ENCODE measurements at places on chromosomes 2 and 18. TPM values are rescaled to one million over a fixed set of nuclear protein-coding genes. Genes with fewer than 3 reads are reported as not detected.
A peak's percentile ranks its signal among the peaks of the same experiment; 100 is the strongest.

The LRATD1 gene
- not detected for total RNA-seq

GRCh38 chr2:149225446-149225845 lies 104.9 kb upstream of the LYPD6 start:
- DNase-seq, result no peak

GRCh38 chr2:95208106-95208505 lies 785 bp downstream of the ZNF892 start:
- no peak for DNase-seq

The SPATA3 gene
- total RNA-seq, result 0.84 TPM

GRCh38 chr2:204869132-204869823 lies 324.0 kb downstream of the PARD3B start:
- DNase-seq, result no peak

GRCh38 chr2:128606837-128607236 lies 288.2 kb upstream of the HS6ST1 start:
- DNase-seq, result no peak

DNA sequence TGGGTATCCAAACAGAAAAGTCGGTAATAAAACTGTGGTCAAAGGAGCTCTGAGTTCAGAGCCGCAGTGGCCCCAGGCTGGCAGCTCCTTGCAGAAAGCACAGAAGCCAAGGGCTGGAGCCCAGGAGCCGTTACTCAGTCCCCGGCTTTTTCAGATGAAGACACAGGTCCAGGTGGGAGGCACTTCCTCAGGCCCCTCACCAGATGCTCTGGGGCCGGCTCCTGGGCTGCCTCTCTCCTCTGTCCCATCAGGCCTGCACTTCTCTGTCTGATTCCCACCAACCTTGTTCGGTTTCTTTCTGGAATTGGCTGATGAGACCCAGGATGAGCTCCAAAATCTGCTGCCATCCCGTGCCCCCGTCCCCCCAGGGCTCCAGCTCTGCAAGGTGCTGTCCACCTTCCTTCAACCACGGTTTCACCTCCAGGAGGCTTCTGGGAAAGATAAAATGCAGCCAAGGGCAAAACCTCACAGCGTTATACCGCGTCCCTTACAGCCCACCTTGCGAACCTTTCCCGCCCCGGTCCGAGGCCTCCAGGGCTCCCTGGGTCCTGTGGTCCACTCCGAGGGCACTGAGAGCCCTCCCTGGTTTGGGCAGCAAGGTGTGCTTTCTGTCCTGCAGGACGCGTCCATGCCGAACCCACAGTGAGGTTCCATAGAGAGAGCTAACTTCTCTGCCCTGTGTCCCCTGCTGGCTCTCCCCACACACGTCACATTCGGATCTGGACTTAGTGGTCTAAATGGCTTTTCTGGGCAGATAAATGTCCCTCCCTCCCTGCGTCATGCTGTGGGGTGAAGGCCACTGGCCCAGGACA lies 102.9 kb downstream of the TPO start:
- DNase-seq, result no peak

DNA sequence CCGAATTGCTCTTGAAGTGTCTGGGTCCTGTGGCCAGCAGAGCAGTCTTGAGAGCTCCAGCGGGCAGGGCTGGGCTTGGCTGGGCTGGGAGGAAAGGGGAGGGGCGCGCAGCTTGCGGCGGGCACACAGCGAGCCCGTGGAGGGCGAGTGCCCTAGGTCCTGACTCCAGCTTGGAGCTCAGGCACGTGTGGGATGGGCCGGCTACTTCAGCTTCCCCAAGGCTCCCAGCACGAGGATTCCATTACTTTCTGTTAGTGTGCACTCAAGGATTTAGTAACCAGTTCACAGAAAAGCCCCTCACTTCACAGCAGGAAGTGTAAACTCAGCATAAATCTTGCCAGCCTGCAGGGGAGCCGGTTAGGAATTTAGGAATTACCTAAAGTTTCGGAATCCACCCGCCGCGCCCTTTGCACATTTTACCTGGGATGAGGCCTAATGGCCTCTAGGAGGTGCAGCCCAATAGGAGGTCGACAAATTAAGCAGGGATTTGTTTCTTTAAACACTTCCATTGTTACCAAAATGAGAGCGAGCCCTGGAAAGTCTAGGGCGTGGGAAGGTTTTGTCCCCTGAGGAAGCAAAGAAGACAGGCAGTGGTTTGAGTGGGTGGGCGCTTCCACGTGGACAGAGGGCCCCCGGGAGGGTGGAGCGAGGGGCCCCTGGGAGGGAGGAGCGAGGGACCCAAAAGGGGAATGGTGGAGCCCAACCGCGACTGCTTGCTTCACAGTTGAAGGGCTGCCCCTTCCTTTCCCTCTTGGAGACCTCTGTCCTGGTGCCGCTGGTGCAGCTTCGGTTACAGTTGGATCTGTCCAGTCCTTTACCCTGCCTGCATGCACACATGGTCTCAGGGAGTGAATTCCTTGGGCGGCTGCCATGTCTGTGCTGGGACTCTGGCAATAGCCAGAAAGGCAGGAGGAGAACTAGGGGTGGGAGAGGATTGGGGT lies 93.3 kb downstream of the CTAGE1 start:
- no peak for DNase-seq

DNA sequence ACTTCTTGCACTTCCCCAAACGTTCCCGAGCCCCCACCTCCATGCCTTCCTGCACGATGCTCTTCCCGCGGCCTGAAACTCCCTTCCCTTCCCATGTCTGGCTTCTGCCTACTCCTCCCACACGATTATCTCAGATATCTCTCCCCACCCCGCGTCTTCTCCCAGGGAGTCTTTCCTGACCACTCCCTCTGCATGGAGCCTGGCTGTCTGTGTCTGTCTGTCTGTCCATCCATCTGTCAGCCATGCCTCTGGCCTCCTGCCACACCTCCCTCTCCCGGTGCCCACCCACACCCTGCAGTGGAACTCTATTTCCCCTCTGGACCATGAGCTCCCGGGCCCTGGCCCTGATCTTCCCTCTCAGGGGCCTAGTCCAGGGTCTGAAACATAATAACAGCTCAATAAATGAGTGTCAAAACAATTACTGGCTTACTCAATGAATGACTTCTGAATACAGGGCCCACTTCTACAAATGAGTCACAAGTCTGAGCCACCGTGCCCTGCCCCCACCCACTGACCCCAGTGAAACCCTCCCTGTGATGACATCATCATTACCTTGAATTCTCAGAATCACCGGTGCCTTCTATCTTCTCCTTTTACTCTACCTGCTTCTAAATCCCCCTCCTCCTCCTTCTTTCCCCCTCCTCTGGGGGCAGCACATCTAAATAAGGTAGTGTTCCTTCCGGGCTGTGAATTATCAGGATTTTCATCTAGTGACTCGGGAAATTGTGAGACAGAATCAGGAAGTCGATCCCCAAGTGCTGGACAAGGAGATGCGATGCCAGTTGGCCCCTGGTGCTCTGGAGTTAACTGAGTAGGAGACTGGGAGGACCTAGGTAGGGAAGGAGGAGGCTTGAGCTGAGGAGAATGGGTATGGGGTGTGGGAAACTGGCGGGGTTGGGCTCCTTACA lies 46.1 kb upstream of the PLB1 start:
- DNase-seq, result peak; percentile 86

The DSC3 gene
- total RNA-seq, result not detected

DNA sequence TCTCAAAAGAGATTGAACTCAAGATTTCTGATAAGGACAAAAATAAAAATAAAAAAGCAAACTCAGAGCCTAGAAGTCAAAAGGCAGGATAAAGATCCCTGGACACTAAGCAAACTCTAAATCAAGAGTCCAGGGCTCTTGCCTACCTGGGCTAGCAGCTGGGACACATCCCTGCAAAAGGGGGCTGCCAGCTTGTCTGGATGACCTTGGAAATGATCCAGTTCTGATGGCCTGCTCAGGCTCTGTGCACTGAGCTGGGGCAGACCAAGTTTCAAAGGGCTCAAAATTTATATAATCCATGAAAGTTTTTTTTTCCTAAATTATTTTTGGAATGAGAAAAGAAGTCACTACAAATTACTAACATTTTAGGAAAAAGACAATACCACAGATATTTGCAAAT lies 557.3 kb downstream of the CNTNAP5 start:
- DNase-seq, result no peak

DNA sequence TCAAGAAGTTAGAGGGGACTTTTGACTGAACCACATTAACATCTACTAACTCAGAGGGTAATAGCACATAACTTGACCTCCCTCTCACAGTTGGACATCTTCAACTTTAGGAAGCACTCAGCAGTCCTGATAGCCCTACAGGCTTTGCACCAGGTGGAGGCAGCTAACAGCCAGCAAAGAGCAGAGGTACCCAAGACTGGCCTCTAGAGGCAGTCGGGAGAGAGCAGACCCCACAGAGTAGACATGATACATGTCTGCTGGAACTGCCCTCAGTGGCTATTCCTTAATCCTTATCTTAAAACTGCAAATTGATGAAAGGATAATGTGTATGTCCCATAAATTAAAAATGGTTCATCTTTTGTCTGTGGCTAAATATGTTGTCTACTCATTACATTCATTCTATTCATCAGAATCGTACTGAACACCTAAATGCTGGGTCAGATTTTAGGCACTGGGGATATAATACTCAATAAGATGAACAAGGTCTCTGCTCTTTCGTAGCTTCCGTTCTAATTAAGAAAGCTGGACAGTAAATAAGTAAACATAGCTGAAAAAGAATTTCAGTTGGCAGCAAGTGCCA lies 49.8 kb downstream of the CAB39 start:
- no peak for DNase-seq

DNA sequence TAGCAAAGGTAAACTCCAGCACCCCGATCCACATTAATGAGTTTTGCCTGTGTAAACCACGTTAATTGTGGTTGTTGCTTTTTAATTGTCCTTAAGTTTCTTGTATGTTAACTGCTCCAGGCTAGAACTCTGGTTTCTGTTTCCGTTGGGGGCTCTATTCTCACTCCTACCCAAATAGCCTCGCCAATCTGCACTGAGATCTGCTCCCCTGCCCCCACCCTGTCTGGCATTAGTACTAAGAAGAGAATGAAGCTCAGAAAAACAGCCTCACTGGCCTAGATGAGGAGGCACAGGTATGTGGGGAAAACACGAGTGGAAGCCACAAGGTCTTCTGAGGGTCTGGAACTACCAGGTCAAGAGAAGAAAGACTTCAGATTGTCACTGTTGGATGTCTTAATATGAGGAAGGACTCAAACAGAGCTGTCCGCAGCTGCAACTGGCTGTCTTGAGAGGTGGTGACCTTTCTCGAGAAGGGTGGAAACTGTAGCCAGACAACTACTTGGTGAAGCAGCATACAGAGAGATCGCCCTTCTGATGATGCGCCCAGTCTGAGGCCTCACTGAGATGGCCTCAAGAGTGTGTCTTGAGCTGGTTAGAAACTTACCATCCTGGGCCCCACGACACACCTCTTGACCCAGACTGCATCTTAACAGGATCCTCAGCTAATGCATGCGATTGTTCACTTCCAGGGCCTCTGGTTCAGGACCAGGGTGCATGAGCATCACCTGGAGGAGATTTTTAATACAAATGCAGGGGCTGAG lies 73.1 kb downstream of the TGOLN2 start:
- no peak for DNase-seq

GRCh38 chr18:35406666-35407065 lies 29.5 kb upstream of the ZNF396 start:
- DNase-seq, result no peak

The UGT1A6 gene
- total RNA-seq, result not detected

GRCh38 chr2:30366199-30366691 lies 80.8 kb upstream of the LCLAT1 start:
- DNase-seq, result peak; percentile 62

DNA sequence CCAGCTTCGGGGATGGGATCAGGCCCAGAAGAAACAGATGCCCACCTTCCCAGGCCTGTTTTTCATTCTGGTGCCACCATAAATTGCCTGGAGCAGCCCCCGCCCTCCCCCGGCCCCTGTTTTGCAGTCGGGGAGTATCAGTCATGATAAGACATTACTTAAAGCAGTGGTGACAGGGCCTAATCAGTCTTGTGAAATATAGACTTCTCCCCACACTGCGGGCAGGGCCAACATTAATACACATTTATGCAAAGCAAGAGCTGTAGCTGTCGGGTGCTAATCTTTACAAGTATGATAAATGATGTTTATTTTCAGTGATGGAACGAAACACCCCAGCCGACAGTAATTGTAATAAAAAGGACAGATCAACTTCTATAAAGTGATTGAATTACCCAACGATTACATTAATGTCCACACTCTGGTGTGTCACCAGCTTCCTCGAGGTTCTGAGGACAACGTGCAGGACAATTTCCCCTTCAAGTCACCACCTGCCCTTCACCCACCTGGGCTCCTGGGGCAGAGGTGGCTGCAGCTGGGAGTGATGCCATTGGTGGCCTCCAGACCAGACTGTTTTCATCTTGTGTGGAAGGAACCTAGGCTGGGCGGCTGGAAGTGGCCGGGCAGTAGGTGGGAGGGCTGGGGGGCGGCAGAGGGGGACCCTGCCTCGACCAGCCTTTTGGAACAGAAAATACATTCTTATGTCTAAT lies 226.0 kb downstream of the TFCP2L1 start:
- DNase-seq, result no peak

The SPP2 gene
- not detected for total RNA-seq

DNA sequence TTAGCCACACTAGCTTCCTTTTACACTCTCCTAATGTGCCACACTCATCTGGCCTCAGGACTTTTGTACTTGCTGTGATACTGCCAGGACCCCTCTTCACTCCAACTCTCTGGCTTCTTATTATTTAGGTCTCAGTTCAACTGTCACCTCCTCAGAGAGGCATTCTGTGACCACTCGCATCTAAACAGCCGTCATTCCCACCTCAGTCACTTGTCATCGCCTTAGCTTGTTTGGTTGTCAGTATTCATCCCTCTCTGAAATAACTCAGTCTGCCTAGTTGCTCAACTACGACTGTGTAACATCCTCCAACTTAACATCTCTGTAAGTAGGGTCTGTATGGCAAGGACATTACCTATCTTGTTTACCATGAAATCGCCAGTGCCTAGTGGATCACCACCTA lies 27.2 kb downstream of the MGAT4A start:
- DNase-seq, result no peak

DNA sequence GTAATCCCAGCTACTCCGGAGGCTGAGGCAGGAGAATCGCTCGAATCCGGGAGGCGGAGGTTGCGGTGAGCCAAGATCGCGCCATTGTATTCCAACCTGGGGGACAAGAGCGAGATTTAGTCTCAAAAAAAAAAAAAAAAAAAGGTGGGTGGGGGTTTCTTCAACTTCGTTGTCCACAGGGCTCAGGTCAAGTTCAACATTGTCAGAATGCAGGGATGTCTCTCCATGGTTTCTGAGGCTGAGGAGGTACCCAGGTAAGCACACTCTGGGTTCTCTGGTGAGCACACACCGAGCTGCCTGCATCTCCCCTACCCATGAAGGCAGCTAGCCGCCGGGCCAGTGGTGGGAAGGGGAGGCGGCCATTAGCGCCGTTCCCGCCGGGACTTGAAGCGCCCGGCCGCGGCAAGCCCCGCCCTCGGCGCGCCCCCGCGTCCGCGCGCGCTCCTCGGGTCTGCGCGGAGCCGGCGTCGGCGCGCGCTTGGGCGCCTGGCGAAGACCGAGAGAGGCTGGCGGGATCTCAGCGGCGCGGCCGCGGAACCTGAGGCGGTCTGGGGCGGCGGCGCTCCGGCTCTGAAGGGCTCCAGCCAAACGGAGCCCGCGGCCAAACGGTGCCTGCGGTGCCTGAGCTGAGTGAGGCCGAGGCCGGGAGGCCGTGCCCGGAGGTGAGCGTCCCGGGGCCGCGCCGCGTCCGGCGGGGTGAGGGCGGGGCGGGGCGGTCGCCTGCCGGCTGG lies at the start of gene UBXN2A:
UBXN2A (plus strand) TSS at position 477 of the 731 bp plus-strand sequence. CDS start 17,852 bp downstream, outside the sequence.
- peak; percentile 81 for DNase-seq

Measured in activated naive CD4-positive, alpha-beta T cell treated with anti-CD3 and anti-CD28 coated beads, Interleukin-2, amount 50 U/mL, for 72 hours (primary cell).